ENCODE measurements at places on chromosomes 2 and 18. TPM values are rescaled to one million over a fixed set of nuclear protein-coding genes. Genes with fewer than 3 reads are reported as not detected.

DNA sequence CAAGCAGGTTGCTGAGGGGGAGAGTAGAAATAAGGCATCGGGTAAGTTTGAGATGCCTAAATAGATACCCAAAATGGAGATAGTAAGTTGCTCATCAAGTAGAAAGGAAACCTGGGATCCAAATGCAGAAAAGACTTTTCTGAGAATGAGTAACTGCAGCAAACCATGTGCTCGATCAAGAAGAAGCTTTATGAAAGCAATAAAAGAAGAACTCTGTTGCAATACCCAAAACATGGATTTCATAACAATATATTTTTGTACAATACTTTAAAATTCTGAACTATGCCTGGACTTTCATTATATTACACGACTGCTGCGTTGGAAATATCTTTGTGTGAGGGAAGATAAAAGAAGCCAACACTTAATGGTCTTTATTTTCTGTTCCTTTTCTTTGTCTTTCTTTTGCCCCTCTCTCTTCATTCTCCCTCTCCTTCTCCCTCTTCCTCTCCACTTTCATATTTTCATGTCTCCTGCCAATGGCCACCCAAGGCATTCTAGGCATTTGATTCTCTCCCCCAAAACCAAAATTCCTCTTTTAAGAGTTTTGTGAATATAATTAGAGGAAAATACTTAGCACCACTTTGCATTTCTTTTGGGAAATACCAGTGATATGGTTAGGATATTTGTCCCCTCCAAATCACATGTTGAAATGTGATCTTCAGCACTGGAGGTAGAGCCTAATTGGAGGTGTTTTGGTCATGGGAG lies 257.6 kb downstream of the MREG start:
- no peak for DNase-seq
- H3K27ac ChIP-seq = no peak overlapping the region
- H3K27me3 ChIP-seq = no peaks in the 10 kb centered on the region
- H3K4me3 ChIP-seq = no peak overlapping the region

DNA sequence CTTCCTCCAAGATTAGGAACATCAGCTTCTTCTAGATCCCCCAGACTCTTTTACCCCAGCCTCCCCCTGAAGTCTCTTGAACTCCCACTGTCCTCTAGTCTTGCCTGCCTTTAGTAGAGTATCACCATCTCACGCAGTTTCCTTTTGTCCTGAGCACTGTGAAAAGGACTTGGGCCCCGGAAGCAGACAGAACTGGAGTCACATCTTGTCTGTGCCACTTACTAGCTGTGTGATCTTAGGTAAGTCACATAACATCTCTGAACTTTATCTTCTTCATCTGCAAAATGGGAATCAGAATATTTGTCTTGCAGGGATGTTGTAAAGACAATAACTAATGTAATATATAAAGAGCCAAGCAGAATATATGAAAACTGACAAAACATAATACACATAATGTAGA lies 8.4 kb upstream of the TRABD2A start:
- H3K4me1 ChIP-seq = peaks cover 4% of the 10 kb centered on the region
- no peak overlapping the region for H3K27ac ChIP-seq
- no peak overlapping the region for H3K4me3 ChIP-seq

The MSTN gene
- 0.08 TPM for total RNA-seq

DNA sequence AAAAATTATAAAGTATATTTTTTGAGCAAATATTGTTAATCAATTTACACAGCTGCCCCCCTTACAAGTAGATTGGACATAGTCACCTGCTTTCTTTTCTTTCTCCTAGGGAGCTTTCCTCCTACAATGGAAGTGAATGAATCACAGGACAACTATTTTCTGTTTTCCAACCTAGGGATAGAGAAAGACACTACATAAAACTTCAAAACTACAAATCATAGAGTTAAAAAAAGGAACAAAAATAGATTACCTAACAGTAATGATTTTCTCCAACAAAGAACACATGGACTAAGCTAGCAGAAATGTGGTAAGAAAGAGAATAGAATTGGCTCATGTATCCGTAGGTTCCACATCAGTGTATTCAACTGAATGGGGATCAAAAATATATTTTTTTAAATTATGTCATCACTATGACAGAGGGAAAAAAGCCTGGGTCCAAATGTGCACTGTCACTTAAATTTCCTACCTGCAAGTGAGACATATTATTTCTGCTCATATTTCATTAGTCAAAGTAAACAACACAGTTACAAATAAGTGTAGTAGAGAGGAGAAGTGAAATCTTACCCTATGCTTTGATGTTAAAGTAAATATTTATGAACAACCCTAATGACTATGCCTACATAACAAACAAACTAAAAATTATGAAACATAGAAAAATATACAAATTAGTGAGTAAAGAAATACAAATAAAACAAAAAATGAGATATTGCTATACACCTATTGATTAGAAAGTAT lies 756.7 kb downstream of the SOCS6 start:
- no peak overlapping the region for H3K4me3 ChIP-seq
- no peaks in the 10 kb centered on the region for H3K27me3 ChIP-seq
- no peaks in the 10 kb centered on the region for H3K36me3 ChIP-seq
- H3K4me1 ChIP-seq = no peaks in the 10 kb centered on the region

The ODC1 gene
- 75.8 TPM for total RNA-seq

- H3K27me3 ChIP-seq = no peaks in the 10 kb centered on the region
- no peak overlapping the region for H3K27ac ChIP-seq
- no peaks in the 10 kb centered on the region for H3K36me3 ChIP-seq
- no peak for DNase-seq
- H3K4me3 ChIP-seq = no peak overlapping the region
These were observed 75.9 kb upstream of the CAB39 start for GRCh38 chr2:230636684-230637271.

DNA sequence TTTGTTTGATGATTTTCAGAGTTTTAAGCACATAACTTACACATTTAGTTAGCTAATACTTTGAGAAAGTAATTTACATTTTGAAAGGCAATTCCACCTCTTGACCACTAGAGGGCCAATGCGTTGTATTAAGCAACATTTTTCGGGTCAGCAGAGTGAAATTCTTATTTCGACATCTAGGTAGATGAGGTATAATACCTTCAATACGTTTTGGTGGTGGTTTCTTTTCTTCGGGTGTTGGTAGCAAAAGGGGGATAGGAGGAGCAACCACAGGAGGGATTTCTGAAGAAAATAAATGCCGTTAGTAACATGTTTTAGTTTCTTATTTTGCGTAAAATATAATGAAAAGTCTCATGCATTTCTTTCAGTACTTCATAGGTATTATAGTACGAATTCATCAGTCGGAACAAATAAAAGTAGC lies 106.3 kb downstream of the TTN start:
- no peaks in the 10 kb centered on the region for H3K4me1 ChIP-seq
- H3K4me3 ChIP-seq = no peak overlapping the region
- no peaks in the 10 kb centered on the region for H3K36me3 ChIP-seq
- DNase-seq = no peak
- no peak overlapping the region for H3K27ac ChIP-seq

DNA sequence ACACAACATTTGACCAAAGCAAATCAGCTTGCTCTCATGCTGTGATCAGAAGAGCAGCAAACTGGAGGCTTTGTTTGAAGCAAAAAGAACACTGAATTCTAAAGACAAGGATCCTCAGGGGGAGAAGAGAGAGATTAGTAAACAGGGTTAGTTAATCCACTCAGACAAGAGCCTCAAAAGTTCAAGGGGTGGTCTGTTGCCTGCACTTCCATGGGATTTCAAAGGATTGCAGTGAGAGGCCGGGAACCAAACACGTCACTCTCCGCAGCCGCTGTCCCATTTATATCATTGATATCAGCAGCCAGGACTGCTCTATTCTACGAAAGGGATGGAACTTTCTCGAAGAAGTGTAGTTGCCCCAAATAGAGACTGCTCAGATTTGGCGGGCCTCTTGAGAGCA lies 97.8 kb upstream of the SP3 start:
- no peak for DNase-seq
- peaks cover 3% of the 10 kb centered on the region for H3K4me1 ChIP-seq
- H3K27ac ChIP-seq = no peak overlapping the region
- no peaks in the 10 kb centered on the region for H3K27me3 ChIP-seq

DNA sequence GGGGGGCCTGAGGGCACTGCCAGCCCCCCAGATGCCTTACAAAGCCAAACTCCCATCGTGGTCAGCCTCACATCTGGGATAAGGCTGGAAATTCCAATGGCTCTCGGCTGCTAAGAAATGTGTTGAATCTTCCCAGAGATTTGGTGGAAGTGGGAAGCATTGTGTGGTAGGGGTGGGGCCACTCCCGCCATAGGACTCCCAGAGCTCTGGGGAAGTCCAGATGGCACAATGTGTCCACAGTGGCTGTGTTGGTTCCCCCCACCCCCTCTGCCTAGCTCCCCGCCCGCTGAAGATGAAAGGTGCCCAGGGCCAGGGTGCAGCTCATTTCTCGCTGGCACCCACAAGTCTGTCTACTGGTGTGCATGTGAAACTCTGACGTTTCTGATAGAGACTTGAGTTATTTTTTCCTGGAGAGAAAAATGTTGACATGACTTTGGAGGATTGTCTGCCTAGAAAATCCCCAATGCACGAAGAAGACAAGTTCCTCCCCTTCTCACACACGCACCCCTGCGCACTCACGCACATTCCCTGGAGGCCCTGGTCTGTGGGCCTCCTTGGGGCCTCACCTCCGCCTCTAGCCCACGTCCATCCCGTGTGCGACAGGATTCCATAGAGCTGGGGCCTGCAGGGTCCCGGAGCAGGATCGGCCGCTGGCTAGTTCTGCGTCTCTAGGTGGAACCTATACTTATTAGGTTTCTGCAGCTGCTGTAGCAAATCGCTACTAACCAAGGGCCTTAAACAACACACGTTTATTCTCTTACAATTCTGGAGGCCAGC lies 199.1 kb downstream of the ZFP36L2 start:
- H3K4me1 ChIP-seq = peaks cover 6% of the 10 kb centered on the region
- no peak overlapping the region for H3K27ac ChIP-seq
- no peak for DNase-seq
- H3K27me3 ChIP-seq = no peaks in the 10 kb centered on the region
- no peak overlapping the region for H3K4me3 ChIP-seq
- H3K36me3 ChIP-seq = no peaks in the 10 kb centered on the region

DNA sequence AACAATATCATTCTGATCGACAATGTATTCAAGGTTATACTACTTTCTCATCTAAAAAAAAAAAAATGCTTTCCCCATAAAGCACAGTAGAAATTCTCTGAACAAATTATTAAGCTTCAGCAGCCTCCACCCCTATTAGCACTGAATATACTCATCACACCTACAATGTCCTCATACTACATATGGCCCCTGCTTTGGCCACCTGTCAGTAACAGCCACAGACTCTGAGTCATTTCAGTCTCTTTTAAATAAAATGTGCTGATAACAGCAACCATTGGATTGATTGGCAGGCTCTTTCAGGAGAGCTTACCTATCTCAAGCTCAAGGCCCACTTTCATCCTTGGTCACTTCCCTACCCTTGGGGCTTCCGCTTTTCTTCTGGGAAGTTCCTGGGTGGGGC lies 236.7 kb downstream of the TMX3 start:
- H3K27me3 ChIP-seq = no peaks in the 10 kb centered on the region
- no peaks in the 10 kb centered on the region for H3K4me1 ChIP-seq
- no peak overlapping the region for H3K27ac ChIP-seq
- H3K4me3 ChIP-seq = no peak overlapping the region
- DNase-seq = no peak

DNA sequence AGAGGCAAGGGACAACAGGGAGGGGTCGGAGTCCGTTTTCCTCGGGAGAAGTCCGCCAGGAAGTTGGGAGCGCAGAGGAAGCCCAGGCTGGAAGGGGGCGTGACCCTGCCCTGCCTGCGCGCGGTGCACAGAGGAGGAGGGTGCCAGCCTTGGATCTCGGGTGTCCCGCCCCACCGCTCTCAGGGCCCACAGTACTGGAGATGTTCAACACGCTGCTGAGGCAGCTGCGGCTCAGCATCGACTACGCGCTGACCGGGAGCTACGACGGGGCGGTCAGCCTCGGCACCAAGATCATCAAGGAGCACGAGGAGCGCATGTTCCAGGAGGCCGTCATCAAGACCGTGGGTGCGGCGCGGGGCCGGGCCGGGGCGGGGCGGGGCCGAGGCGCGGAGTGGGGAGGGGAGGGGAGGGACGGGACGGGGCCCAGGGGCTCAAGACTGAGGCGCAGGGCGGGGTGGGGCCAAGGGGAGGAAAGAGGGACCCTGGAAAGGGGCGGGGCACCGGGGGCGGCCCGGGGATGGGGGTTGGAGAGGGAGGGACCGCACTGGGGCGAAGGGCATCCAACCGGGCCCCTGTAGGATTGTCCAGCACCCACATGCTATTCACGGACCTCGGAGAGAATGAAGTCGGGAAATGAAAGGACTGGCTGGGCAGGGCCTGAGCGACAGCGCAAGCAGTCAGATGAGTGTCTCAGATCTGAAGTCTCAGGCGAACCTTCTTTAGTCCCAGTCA lies 36.6 kb downstream of the POMC start:
- peaks cover 3% of the 10 kb centered on the region for H3K4me1 ChIP-seq
- H3K36me3 ChIP-seq = no peaks in the 10 kb centered on the region
- no peak overlapping the region for H3K27ac ChIP-seq

DNA sequence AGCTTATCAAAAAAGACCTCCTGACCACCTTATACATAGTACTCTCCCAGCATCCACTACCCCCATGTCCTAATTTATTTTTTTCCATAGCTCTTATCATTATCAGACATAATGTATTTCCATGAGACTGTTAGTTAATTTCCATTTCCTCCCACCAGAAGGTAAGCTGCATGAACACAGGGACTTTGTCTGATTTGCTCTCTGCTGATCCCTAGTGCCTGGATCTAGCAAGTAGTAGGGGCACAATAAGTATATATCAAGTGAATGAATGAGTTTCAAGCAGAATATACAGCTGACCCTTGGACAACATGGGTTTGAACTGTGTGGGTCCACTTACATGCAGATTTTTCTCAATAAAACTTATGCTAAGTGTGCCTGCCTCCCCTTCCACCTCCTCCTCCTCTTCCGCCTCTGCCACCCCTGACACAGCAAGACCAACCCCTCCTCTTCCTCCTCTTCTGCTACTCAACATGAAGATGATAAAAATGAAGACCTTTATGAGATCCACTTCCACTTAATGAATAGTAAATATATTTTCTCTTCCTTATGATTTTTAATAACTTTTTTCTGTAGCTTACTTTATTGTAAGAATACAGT lies 53.8 kb downstream of the CTAGE1 start:
- no peaks in the 10 kb centered on the region for H3K27me3 ChIP-seq
- no peaks in the 10 kb centered on the region for H3K36me3 ChIP-seq
- no peaks in the 10 kb centered on the region for H3K4me1 ChIP-seq
- H3K27ac ChIP-seq = no peak overlapping the region
- DNase-seq = no peak

- DNase-seq = no peak
- H3K4me3 ChIP-seq = no peak overlapping the region
- no peaks in the 10 kb centered on the region for H3K4me1 ChIP-seq
- H3K27ac ChIP-seq = no peak overlapping the region
- H3K27me3 ChIP-seq = peaks cover 5% of the 10 kb centered on the region
- no peaks in the 10 kb centered on the region for H3K36me3 ChIP-seq
These were observed 294.8 kb upstream of the MGAT5 start for GRCh38 chr2:133959066-133959465.

GRCh38 chr18:39667905-39668304 lies 2102.3 kb upstream of the CELF4 start:
- H3K4me3 ChIP-seq = no peak overlapping the region
- DNase-seq = no peak
- H3K4me1 ChIP-seq = no peaks in the 10 kb centered on the region
- no peaks in the 10 kb centered on the region for H3K36me3 ChIP-seq

All from liver (tissue), 10 donors.